ENCODE measurements at places on chromosomes 6 and 20.

DNA sequence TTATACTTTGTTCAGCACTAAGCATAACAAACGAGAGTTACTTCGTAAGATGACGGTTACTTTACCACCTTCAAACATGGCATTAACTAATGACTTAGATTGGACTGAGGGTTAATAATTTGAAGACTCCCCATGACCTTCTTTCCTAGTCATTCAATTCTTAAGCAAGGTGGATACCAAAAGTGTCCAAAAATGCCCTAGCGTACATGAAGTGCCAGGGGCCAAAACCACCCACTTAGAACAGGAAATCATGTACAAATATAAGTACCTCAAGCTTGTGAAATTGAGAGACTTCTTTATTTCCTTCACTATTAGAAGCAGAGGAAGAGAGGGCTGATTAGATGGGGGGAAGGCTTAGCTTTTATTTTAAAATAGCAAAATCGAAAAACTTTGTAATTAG is 166.4 kb downstream of the ATXN1 start:
- DNase-seq: no peak

- no peak for DNase-seq
These were observed 6.2 kb upstream of the FGD2 start for GRCh38 chr6:36999061-36999750.

GRCh38 chr20:20568604-20569205 is 143.7 kb downstream of the RALGAPA2 start:
- DNase-seq: peak; percentile 3

- DNase-seq: no peak
These were observed 35.0 kb downstream of the ADGRG6 start for GRCh38 chr6:142336787-142337186.

DNA sequence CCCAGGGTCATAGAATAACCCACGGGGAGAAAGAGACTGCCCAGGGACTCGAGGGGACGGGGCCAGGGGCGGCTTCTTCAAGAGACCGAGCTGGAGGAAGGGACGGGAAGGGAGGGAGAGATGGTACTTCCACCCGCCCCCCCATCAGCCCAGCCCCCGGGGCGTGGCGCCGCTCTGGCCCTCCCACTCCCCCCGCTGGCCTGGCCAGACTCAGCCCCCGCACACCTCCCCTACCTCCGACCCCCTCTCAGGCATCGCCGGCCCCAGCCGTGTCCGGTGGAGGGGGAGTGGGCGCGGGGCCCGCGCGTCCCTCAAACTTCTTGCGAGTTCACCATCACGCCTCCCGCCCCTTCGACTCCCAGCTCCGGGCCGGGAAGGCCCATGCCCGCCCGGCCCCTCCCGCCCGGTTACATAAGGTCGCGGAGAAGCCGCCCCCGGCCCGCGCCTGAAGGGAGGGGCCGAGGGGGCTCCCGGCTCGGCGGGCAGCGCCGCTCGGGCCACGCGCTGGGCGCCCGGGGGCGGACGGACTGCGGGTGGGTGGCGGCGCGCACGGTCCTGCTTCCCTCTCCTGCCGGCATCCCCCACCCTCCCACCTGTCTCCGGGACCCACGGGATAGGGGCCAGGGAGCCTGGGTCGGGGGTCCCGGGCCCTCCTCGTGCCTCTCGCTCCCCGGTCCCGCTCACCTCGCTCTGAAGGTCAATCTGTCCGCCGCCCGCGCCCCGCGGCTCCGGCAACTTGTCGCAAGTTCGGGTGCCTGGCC is 562 bp downstream of the TFEB start:
- peak; percentile 38 for DNase-seq

DNA sequence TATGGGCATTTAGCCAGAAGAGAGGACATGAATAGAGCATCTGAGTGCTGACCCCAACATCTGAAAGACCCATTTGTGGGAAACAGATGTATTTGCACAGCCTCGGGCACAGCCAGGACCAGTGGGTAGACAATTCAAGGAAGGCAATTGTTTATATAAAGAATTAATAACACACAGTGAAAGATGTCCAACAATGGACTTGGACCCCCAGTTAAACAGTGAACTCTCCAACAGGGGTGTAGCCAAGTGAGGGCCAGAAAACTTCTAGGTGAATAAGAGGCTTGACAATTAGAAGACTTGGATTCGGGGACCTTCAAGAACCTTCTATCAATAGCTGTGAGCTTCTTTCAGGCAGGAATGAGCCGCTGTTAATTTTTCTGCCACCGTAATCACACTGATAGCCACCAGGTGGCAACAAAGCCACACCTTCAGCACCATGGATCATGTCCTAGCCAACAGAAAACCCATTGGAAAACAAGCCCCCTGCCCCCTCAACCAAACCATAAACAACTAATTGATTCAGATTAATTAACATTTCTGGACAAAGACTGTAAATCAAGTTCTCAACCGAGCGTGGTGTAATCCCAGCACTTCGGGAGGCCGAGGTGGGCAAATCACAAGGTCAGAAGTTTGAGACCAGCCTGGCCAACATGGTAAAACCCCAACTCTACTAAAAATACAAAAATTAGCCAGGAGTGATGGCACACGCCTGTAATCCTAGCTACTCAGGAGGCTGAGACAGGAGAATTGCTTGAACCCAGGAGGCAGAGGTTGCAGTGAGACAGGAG is 8.8 kb upstream of the SRSF6 start:
- peak; percentile 16 for DNase-seq

DNA sequence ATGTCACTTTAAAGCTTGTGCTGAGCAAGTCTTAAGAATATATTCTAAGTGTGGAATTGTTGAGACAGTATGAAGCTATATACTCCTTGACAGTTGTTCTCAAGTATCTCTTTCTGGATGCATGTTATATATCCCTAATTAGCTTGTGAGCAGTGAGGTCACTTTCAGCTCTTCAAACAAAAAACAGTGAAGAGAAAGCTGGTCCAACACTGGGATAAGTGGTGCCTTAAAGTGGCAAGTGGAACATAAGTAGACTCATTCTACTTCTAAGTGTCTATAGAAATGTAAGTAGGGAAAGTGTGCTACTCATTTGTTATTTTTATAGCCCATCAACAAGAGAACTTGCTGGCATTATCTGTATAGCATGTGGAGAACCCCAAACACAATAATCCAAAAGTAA is 133.1 kb upstream of the BACH2 start:
- no peak for DNase-seq

GRCh38 chr20:50360218-50360672 is 149.9 kb upstream of the PTPN1 start:
- DNase-seq: no peak

GRCh38 chr6:129032602-129033001 is 149.7 kb downstream of the LAMA2 start:
- DNase-seq: peak; percentile 49

DNA sequence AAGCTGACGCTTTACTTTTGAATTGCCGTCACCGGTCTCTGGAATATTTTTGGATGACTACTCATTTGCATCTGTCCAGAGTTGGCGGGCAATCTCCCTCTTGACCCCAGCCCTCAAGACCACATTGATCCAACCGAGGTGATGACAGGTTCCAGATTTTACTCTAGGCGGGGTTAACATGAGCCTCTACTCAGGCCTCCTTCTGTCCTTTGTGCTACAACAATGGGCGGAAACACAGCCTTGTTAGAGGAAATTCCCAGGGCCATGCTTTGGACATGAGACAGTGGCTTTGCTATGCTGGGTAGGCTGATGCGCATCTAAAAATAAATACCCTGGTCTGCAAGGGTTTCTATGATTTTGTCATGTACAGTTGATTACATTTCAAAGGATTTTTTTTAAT is 27.0 kb upstream of the ADGRF5 start:
- DNase-seq: no peak

DNA sequence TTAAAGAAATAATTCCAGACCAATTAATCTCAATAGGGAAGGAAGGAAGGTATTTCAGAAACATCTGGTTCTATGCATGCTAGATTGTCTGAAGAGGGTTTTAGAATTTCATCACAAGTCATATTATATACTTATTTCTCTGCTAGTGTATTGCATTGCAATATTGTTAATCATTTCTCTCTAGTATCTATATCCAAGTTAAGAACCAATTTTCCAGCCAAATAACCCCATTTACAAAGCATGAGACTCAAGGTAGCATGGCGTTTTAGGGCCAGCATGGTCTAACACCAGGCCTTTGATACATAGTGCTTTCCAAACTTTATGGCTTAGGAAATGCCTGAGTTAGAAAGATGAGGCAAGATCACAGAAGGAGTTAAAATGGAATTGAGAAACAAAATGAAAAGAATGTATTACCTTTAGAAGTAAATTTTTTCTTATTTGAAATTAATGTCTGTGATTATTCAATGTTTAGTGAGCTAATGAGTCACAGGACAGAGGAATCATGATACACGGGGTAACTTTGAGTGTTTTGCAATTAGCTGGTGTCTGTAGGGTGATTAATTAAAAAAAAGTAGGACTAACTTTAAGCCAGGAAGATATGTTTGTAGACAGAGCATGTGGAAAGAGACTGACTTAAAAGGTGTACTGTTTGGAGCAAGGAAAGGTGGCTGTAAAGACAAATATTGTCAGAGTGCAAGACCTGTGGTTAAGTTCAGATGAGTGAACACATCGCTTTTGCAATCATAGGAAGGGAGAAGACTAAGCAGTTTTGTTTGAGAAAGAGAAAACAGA is 1006.2 kb upstream of the CITED2 start:
- no peak for DNase-seq

DNA sequence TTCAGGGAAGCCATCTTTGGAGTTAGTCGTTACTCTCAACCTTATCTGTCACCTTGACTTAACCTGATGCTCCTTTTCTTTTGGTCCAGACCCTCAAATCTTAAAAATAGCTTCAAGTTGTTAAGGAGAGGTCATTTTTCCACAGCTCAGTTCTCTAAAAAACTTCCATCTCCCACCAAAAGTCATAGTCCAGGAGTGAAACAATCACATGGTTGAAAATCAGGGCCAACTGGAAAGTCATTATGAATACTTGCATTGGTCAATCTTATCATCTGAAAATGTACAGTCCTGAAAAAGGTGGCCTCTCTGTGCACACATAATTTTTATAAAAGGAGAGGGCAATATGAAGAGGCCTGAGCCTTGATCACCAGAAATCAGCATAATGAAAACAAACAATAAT is 195.7 kb downstream of the BCAS1 start:
- no peak for DNase-seq

GRCh38 chr6:18485660-18486435 is 98.7 kb downstream of the RNF144B start:
- DNase-seq: no peak

- DNase-seq: no peak
These were observed 85.6 kb downstream of the ANKRD60 start for GRCh38 chr20:58142843-58143185.

DNA sequence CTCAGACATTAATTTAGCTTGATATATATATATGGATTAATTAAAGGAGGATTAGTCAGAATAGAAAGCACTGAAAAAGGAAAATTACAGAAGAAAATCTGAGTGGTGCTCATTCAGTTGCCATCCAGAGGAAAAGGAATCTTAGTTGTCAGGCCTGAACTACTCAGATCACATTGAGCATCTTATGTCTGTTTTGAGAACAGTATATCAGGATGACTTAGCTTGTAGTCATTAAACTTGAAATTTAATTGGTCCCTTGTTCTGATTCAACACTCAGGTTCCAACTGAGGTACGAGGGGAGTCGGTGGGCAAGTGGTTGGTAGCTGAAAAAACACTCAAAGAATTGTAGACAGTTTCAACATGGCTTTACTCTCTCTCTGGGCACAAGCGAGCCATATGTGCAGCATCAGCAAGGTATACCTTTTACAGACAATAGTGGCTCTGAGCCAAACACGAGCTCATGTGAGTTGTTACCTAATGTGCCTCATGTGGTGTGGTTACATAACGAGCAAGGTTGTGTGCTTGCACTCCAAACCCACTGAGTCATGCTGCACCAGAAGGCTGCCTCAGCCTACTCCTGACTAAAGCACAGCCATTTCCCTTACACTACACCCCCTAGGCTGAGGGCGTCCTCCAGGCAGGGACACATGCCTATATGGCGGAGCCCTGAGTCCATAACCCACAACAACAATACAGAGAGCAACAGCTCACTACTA is 73.0 kb upstream of the HMGN3 start:
- no peak for DNase-seq

DNA sequence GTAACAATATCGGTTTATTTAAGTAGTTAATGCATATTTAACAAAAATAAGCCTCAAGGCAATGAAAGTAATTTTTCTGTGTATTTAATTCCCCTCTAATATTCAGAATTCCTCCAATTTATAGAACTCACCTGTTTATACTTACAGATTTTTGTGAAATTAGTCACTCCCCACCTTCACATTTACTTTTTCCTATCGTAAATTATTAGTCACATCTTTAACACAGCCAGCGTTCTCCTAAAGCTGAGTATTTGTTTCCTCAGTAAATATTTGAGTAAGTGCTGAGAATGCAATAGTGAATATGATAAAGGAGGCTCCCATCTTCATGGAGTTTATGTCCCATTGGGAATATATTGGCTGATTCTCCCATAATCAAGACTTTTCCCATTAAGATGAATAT is 88.0 kb downstream of the SYCP2 start:
- DNase-seq: no peak

- no peak for DNase-seq
These were observed 49.8 kb downstream of the CFAP61 start for GRCh38 chr20:20102163-20102562.

- DNase-seq: no peak
These were observed 78.0 kb upstream of the AGPAT4 start for GRCh38 chr6:161351858-161352257.

GRCh38 chr6:145036848-145037567 is 698.3 kb downstream of the EPM2A start:
- no peak for DNase-seq

DNA sequence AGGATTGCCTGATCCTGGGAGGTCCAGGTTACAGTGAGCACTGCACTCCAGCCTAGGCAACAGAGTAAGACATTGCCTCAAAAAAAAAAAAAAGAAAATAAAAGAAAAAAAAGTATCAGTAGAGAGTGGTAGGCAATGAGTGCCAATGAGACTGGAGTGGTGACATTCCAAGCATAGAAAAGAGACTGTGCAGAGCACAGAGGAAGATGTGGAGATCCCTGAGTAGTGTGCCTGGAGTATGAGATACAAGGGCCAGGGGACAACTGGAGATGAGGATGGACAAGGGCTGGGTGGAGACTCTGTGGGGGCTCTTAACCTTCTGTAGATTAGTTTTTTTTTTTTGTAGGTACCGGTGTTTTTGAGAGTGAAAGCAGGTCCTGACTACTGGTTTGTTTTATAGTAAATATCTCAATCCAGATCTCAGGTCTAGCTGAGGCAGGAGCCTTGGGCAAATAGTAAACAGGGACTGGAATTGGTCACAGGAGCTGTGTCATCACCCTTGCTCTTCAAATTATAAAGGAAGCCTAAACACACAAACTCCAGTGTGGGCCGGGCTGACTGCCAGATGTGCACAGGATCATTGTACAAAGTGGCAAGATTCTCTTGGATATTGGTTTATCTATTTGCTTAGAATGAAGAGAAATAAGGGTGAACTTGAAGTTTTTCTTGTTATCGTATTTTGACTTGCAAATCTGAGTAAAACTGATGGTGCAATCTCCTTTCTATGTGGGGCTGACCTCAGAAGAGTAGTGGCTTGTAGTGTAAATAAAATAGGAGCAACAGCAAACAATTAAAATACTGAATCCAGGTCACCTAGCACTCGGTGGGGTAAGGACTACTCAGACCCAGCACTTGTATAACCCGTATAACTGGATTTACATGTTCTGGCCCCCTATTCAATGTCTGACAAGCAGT is 144.9 kb downstream of the SOX4 start:
- DNase-seq: no peak
